ENCODE measurements at places on chromosomes 6 and 20.

DNA sequence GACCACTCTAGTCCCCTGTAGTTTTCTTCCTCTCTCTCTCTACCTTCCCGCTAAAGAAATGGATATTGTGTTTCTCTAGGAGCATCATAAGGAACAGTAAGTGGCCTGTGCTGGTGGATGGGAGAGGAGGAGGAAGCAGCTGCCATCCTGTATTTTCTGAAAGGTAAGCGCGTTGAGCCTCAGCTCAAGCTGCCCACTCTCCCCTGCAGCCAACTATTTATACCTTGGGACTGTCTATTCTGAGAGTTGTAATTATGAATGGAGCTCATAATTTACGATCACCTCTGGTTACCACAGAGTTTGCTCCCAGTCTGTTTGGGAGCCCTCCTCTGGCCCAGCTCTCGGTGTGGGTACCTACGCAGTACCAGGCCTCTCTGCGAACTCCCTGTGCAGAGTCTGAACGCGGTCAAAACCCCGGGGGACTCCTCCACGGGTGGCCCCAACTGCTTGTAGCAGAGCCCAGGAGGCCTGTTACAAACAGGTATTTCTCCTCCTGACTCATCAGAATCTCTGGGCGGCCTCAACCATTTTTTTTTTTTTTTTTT lies 285.4 kb downstream of the SMOC2 start:
- DNase-seq: no peak

DNA sequence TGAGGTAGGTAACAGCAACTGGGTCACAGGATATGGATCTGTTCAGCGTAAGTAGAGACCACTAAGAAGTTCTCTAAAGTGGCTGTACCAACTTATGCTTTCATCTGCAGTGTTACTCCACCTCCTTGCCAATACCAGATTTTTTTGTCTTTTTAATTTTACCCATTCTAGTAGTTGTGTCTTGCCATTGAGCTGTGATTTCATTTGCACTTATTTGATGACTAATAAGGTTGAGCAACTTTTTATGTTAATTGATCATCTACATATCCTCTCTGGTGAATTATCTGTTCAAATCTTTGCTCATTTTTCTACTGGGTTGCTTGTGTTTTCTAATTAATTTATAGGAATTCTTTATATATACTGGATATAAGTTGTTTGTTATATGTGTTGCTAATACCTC lies 82.9 kb downstream of the OGFRL1 start:
- DNase-seq: no peak

GRCh38 chr6:100366419-100366818 lies 98.3 kb downstream of the SIM1 start:
- no peak for DNase-seq

DNA sequence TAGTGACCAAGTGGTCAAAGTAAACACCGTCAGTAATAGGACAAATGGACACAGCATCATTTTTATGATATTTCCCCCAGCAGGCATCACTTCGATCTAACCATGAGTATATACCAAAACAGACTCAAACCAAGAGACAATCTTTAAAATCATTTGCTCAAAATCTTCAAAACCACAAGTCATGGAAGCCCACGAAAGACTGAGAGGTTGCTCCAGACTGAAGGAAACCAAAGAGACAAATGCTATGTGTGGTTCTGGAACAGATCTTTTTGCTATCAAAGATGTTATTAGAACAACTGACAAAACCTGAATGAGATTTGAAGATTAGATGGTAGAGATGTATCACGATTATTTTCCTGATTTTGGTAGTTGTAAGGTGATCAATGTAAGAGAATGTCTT lies 197.7 kb downstream of the TBXT start:
- DNase-seq: no peak

DNA sequence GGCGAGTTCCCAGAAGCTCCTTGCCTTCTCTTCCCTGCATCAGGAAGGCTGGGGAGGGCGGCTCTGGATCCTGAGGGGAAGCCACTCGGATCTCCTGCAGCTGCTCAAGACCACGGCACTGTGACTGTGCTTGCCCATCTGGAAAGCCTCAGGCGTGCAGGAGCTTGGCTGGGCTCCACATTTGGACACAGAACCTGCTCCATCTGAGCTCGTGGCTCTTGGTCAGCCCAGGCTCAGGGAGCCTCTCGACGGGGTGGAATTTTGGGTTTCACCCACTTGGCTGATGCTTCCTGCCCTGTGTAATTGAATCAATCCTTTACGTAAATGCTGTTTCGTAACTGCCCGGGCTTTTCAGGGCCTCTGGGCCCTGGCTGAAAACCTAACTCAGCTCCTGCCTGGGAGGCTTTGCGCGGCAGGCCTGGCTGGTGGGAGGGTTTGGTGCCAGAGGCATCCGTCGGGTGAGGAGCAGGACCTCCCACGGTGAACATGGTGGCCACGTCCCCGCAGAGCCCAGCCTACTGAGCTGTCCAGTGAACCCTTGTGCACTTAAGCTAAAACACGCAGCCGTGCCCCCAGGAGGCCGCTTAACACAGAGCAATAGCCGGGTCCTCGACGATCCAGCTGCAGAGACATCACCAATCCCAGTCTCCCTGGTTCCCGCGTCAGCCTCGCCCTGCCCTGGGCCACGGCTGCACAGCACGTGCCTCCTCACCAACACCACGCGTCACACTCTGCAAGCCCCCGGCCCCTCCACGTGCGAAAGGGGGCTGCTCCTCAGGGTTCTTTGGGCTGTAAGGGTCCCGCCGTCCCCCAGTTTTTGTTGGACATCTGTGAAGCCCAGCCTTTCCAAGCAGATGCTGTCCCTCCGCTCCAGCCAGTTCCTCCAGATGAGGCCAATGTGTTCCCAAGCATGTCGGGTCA lies 241.0 kb downstream of the DLL1 start:
- no peak for DNase-seq

DNA sequence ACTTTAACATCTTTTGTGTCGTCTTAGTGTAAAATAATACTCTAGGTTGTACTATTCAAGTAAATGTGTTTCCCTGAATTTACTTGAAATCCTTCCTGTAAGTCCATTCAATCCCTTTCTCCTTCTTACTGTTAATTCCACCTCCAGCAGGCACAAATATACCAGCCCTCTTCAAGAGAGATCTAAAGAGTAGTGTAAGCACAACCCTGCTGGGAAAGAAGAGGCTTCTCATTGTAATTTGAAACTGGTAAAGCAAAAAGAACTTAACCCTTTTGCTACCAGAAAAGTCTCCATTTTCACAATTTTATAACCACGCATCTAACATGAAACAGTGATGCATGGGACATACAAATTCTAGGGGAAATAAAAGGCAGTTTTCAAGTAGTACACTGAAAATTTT lies at the start of gene BMP5:
Gene BMP5, minus strand, starts transcription at position 191 of the 400 bp plus-strand sequence. CDS start 725 bp downstream, outside the sequence.
- DNase-seq: no peak

DNA sequence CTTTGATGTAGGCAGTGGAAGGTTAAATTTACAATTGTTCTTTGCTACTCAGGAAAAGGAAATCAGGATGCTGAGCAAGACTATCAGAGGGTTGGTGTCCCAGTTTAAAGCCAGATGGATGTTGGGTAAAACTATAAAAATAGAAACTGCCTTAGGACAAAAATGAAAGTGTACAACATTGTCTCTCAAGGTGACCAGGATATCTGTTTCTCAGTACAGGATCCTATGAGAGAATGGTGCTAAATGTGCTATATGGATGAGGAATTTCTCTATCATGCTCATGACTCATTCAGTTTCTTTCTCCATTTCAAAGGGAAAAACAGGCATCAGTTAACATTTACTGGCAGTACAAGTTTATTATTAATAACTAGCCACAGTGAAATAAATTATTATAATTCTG lies 534.2 kb upstream of the GJE1 start:
- DNase-seq: no peak

DNA sequence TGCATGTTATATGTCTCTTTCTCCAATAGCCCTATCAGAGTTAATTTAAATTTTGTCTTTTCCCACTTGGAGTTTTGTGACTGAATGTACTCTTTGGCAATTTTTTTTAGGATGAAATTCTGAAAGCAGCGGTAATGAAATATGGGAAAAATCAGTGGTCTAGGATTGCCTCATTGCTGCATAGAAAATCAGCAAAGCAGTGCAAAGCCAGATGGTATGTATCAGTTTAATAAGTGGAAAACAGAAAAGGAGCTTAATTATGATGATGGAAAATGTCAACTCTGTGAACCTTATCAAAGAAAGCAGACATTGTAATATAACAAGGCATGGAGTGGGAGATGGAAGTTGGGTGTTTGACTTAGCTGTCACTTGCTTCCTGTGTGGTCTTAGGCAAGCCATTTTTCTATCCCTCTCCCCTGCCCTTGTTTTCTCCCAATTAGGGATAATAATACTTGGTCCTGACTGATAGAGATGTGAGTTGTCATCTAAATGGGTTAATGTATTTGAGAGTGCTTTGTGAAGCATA lies 2.7 kb downstream of the CDC5L start:
- DNase-seq: no peak

- no peak for DNase-seq
These were observed 254.8 kb downstream of the CDC5L start for GRCh38 chr6:44642349-44642748.

- no peak for DNase-seq
These were observed 59.2 kb upstream of the CD93 start for GRCh38 chr20:23145281-23145700.

DNA sequence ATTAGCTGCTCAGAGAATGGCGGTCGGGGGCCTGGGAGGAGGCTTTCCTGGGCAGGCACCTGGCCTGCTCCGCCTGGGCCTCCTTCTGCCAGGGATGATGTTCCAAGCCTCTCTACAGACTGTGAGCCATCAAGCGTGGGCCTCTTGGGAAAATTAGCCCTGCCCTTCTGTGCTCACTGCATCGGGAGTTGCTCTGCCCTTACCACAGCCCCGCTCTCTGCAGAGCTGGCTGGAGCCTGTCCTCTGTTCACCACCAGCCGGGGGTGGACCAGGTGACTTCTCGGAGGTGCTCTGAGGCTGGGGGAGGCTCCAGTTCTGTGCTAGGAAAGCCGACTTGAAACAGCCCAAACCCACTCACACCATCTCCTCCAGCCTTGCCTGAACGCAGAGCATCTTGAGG lies 24.2 kb downstream of the MDGA1 start:
- no peak for DNase-seq

GRCh38 chr6:170282512-170283158 lies 8.2 kb downstream of the DLL1 start:
- no peak for DNase-seq

DNA sequence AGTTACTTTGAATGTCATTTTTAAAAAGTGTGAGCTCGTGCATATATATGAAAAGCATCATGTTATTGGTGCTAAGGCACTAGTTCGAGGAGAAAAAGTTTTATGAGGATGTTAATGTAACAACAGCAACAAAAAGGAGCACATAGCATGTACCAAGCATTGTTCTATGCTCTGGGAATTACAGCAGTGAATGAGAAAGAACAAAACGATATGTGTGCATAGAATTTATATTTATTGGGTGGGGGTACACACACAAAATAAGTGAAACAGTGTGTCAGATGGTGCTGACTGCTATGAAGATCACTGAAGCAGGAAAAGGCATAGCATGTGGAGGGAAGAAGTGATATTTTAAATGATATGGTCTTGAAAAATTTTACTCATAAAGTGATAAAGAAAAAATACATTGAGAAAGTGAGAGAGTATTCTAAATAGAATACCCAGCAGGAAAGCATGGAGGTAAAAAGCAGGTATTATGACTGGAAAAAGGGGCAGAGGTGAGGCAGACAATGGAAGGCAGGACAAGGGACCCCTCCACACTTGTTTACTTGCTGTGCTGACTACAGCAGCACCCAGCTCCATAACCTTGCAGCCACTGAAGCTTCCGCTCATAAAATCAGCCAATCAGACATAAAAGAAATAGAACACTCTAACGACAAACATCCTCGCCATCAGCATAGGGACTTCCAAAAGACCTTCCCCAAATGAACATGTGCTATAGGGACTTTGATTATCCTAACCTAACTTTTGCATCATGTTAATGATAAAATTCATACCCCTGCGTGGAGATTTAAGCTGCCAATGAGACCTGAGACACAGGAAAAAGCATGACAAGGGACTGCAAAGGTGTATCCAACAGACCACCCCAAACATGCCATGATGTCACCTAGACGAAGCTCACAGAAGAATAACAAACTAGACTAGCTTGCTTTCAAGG lies 119.9 kb downstream of the HFE start:
- no peak for DNase-seq

DNA sequence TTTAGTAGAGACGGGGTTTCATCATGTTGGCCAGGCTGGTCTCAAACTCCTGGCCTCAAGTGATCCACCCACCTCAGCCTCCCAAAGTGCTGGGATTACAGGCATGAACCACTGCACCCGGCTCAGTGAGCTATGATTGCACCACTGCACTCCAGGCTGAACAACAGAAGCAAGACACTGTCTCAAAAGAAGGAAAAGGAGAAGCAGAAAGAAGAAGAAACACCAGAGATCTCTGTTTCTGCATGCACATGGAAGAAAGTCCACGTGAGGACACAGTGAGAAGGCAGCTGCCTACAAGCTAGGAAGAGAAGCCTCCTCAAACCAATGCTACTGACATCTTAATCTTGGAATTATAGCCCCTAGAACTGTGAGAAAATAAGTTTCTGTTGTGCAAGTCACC lies 16.0 kb downstream of the ECT2L start:
- no peak for DNase-seq

GRCh38 chr20:13436530-13436929 lies 202.2 kb downstream of the TASP1 start:
- no peak for DNase-seq

GRCh38 chr6:6927521-6928361 lies 180.0 kb upstream of the RREB1 start:
- DNase-seq: no peak

GRCh38 chr6:11625302-11625701 lies 87.8 kb downstream of the TMEM170B start:
- no peak for DNase-seq

GRCh38 chr6:74249658-74250057 lies 553.7 kb downstream of the CD109 start:
- DNase-seq: no peak

- no peak for DNase-seq
These were observed 261.9 kb downstream of the PHF3 start for GRCh38 chr6:63897459-63897858.

DNA sequence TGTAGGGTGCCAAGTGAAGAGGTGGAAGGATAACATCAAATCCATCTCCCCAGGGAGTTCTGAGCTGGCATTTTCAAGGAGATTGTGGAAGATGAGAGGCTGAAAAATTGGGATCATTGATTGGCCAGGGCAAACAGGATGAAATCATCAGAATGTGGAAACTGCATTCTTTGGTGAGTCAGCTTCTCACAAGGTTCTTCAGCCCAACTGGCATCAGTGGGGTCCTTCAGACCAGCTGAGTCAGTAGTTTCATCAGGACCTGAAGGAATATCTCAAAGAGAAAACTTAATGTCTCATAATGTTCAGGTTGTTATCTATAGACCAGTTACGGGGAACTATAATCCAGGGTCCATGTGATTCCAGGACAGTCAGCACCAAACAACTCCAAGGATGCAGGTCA lies 195.8 kb downstream of the HAO1 start:
- no peak for DNase-seq

DNA sequence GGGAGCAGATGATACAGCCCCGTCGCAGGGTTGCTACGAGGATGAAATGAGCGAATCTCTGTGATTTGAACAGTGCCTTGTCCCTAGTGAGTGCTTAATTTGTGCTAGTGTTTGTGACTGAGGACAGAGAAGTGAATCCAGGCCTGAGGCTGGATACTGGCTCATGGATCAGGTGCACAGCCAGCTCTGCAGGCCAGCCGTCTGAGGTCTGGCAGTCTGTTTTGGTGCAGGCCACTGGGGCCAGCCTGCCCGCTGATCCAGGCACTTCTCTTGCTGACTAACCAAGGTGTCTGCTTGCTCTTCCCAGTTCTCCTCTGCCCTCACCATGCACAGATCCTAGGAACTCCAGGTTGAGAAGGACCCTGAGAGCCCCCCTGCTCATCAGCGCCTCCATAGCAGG lies 181.0 kb downstream of the LRFN2 start:
- no peak for DNase-seq

All from NCI-H774 (cell line).